ENCODE measurements at places on chromosomes 1 and 21. TPM values are rescaled to one million over a fixed set of nuclear protein-coding genes. Genes with fewer than 3 reads are reported as not detected.

TMCO2 gene
- not detected for total RNA-seq

S100A12 gene
- not detected for total RNA-seq

ASTN1 gene
- under 0.01 TPM for total RNA-seq

S100A4 gene
- total RNA-seq: 844 TPM

CAPN8 gene
- total RNA-seq: not detected

MRPL55 gene
- 60.7 TPM for total RNA-seq

S100A14 gene
- 0.33 TPM for total RNA-seq

TBX19 gene
- 2.0 TPM for total RNA-seq

CR1L gene
- total RNA-seq: not detected

DNAI4 gene
- 5.4 TPM for total RNA-seq

MYOM3 gene
- total RNA-seq: not detected

Measured in smooth muscle cell of trachea (primary cell).